Fibroblast of the aortic adventitia (primary cell): ENCODE measurements at places on chromosomes 5 and 9. TPM values are rescaled to one million over a fixed set of nuclear protein-coding genes. Genes with fewer than 3 reads are reported as not detected.
A peak's percentile ranks its signal among the peaks of the same experiment; 100 is the strongest.

Gene PFN3
- total RNA-seq: not detected in 2 replicates

Gene CDC20B
- not detected in 2 replicates for total RNA-seq

Gene STKLD1
- total RNA-seq: 0.33 and 1.3 TPM in 2 replicates

Gene ADAMTS2
- 25.8 and 66.6 TPM in 2 replicates for total RNA-seq

Gene UBLCP1
- 36.5 and 82.8 TPM in 2 replicates for total RNA-seq

Gene IFNA2
- not detected in 2 replicates for total RNA-seq

Gene PCDHGB1
- 3.1 and 4.2 TPM in 2 replicates for total RNA-seq

- no peak for DNase-seq
Measured at GRCh38 chr9:128899566-128900322, 17.8 kb downstream of the LRRC8A start.

DNA sequence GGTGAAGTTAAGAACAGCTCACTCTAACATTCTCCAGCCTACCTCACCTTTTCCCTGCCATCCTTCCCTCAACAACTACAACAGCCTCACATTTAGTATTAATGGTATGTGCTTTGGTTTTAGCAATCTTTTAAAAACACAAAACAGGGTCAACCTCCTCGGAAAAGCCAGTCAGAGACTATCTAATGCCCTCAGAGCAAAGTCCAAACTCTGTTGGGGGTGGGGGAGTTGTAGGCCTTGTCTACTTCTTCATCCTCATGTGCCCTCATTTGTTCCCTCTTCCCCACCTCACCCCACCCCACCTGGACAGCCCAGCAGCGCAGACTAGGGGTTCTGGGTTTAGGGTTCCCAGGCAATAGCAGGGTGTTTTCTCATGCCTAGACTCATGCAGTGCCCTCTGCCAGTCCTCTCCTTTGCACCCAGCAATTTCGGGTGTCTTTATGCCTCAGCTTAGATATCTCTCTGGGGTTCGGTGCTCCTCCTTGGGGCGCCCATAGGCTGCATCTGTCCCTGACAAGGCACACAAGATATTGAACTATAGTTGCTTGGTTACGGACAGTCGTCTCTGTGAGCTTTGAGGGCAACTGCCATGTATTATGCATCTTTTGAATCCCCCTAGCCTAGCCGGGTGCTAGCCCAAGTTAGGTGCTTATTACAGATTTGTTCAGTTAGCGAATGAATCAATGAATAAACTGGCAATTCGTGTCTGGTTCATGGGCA is 762 bp upstream of the TCOF1 start:
- DNase-seq: no peak

- no peak for DNase-seq
Measured at GRCh38 chr9:87882627-87883026, at the start of gene SPATA31E1. TSS of gene SPATA31E1 (plus strand) at chr9:87882877. CDS start at chr9:87882892, 15 bp downstream.

GRCh38 chr5:53991942-53992341 is 318.4 kb downstream of the ARL15 start:
- DNase-seq: peak; percentile 32

DNA sequence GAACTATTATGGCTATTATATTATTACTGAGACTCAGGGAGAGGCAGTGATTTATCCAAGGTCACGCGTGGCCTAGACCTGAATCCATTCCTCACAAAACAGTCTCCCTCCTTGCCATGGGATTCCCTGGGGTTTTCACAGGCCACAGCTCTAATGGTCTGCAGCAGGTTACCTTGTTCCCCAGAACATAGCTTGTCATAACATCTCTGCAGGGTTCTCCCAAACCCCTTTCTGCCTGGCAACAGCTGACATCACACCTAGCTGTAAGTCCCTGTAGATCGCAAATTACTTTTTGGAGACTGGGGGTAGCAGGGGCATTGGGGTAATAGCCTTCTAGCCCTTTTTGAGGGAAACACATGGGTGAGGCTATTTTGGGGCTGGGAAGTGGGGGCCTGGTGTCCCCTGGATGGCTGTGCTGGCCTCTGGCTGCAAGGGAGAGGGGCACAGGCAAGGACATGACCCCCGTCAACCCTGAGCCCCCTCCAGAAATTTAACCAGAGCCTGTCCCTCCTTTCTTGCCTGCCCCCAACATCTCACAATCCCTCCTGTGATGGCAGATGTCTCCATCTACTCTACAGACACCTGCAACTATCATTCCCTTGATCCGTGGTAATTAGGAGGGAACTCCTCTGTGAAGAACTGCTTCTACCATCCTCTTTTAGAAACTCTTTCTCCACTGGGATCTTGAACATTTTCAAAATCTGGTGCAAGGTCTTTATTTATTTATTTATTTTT is 1.3 kb downstream of the CD74 start:
- DNase-seq: no peak

GRCh38 chr5:54403121-54403520 is 52.4 kb upstream of the HSPB3 start:
- no peak for DNase-seq

DNA sequence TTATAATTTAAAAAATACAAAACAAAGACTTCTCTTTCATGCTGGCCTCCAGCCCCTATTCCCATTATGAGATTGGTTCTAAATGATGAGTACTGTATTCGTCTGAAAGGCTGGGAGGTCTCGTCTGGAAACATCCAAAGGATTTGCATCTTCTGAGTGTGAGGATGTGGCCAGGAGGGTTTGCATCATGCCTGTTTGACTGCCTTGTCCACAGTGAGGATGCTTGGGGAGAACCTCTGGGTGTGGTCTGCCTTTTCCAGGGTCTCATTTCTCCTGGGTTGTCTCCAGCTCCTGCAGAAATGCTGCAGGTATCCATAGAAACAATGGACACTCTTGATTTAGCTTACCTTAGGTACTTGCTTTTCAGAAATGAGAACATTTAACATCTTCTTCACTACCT is 26.4 kb upstream of the CXCL14 start:
- no peak for DNase-seq

DNA sequence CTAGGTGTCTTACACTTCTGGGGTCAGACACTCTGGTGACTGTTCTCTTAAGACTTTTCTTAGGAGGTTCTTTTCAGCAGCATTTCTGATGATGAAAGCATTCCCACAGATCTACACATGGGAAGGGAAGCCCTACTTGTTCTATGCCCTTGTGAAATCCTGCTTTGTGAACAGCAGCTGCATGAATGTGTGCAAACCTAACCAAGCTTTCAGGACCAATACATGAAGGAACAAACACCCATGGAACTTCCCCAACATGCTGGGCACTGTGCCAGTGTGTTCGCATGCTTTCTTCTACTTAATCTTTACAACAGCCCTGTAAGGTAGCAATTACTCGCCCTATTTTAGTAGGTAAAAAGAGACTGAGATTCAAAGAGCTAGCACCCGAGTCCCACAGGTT is 439.9 kb upstream of the KLF4 start:
- peak; percentile 45 for DNase-seq

GRCh38 chr5:88724201-88724600 is 158.8 kb downstream of the MEF2C start:
- DNase-seq: peak; percentile 33

DNA sequence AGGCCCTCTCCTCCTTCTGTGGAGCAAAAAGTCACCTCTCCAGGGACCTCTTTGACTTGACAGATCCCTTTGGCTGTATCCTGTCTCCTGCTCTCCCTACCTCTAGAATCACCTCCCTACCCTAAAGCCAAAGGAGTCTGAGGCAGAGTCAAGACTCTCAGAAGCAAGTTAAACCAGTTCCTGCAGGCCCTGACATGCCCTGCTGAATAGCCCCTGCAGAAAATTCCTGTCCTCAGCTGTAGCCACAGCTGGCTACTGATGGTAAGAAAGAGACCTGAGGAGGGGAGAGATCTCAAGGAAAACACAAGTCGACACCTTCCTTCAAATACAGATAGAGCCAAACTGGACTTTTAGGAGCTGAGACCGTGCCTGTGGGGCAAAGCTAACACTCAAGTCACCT is 23.7 kb upstream of the UBAP2 start:
- DNase-seq: no peak

- DNase-seq: no peak
Measured at GRCh38 chr5:107321906-107322305, 348.8 kb downstream of the EFNA5 start.

DNA sequence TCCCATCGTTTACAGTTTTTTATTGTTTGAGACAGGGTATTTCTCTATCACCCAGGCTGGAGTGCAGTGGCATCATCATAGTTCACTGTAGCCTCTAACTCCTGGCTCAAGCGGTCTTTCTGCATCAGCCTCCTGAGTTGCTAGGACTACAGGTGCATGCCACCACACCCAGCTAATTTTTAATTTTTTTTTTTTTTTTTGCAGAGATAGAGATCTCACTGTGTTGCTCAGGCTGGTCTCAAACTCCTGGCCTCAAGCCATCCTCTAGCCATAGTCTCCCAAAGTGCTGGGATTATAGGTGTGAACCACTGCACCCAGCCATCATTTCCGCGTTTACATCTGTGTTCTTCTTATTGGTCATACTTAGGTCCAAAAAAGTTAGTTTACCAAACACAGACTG is 53.6 kb downstream of the FSD1L start:
- no peak for DNase-seq

GRCh38 chr5:136194576-136194975 is 1.6 kb upstream of the SMIM32 start:
- DNase-seq: no peak

DNA sequence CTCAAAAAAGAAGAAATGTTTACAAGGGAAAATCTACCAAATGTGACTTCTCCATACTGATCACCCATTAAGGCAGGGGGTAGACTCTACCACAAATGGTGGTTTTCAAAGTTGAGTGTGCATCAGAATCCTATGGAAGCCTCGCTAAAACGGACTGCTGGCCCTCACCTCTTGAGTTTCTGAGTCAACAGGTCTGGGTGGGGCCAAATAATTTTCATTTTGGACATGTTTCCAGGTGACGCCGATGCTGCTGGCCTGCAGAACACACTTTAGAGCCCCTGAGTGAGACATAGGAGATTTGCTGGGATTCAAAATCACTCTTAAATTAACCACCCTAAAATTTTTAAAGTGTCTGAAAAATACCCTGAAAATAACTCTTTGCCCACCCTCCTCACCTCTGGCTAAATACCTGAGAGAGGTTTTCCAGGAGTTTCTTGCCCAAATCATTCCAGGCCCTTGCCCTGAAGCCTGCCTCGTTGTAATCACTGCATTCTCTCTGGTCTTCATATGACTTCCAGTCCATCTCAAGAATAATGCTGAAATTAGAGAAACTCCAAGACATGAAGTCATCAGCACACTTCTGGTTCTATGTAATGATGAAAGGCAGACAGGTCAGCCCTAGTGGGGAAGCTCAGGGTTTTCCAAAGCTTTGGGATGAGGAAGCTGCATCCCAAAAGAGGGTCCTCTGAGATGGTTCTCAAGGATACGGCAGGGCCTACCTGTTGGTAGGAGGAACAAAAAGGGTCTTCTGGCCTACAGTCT is 18.2 kb downstream of the C9orf152 start:
- DNase-seq: no peak
